ENCODE measurements at places on chromosomes 12 and 14.

- no peak for DNase-seq
Measured at GRCh38 chr12:5522432-5523335, 90.8 kb downstream of the NTF3 start.

GRCh38 chr12:51692016-51692415, 101.0 kb downstream of the SCN8A start:
- DNase-seq = peak; percentile 9

GRCh38 chr12:13887779-13888388, 93.5 kb downstream of the GRIN2B start:
- no peak for DNase-seq

- DNase-seq = no peak
Measured at GRCh38 chr12:58750484-58750883, 169.8 kb downstream of the LRIG3 start.

- no peak for DNase-seq
Measured at GRCh38 chr12:79012636-79013035, 148.1 kb downstream of the SYT1 start.

DNA sequence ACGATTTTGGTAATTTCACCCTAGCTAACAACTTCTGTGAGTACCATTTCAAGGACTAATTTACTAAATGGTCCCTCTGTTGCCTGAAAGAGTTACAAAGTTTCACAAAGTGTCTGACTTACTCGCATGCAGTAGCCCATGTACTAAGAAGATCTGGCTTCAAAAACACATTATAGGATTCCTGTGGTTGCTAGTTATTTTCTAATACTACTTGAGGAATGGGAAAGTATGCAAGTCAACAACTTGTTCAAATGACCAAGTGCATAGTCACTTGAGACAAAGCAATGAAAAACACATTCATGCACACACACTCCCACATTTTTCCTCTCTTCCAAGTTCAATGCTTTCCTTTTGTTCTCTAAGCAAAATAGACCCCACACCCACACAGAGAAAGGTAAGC, 219.7 kb upstream of the TMPO start:
- no peak for DNase-seq

- no peak for DNase-seq
Measured at GRCh38 chr14:33056213-33056612, 117.5 kb downstream of the NPAS3 start.

DNA sequence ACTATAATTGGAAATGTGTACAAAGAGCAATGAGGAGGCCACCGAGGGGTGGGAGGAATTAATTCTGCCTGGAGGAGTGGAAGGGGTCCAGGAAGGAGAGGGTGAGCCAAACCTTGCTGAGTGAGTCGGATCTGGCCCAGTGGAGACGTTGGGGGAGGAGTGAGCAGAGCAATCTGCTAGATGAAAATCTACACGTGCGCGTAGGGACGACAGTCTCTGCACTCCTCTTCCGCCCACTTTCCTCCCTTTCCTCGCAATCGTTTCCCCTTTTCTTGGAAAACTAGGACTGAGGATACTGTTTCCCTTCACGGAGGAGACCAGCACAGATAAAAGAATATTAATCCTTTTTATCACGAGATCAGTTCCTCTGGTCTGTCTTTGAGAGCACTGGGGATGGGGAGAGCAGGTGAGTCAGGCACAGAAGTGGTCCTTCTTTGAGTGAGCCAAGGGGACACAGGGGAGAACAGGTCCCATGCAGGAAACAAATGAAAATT, 2.9 kb upstream of the NAB2 start:
- no peak for DNase-seq

GRCh38 chr12:54602661-54603060, 14.2 kb upstream of the PPP1R1A start:
- no peak for DNase-seq

DNA sequence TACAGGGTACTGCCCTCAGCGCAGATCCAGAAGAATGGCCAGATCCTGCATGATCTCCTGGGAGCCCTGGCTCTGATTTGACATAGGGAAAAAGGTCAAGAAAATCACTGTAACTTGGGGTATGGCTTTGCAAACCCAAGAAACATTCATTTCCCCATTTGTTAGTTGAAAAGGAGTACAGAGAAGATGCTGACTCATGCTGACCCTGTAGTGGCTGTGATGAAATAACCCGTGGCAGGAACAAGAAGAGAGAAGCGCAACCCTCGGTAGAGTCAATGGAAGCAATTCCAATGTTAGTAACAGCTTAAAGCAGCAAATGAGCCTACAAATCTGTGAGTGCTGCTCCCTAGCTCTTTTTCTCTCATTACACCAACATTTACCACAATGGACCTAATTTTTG, 281.6 kb upstream of the NPAS3 start:
- DNase-seq = peak; percentile 33

GRCh38 chr14:98364961-98365360, 907.0 kb downstream of the BCL11B start:
- DNase-seq = no peak

DNA sequence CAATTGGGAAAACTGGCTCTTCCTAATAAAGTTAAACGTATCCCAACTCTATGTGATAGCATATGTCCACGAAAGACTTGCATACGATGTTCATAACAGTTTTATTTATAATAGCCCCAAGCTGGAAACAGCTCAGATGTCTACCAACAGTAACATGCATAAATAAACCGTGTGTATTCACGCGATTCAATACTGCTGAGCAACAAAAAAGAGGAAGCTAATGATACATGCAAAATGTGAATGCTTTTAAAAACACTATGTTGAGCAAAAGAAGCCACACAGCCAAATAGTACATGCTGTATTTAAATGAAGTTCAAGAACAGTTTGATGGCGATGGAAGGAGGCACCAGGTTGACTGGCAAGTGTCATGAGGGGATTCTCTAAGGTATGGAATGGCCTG, 55.7 kb downstream of the TRIM9 start:
- DNase-seq = no peak

GRCh38 chr14:60621386-60621785, 27.9 kb downstream of the SIX1 start:
- DNase-seq = no peak

DNA sequence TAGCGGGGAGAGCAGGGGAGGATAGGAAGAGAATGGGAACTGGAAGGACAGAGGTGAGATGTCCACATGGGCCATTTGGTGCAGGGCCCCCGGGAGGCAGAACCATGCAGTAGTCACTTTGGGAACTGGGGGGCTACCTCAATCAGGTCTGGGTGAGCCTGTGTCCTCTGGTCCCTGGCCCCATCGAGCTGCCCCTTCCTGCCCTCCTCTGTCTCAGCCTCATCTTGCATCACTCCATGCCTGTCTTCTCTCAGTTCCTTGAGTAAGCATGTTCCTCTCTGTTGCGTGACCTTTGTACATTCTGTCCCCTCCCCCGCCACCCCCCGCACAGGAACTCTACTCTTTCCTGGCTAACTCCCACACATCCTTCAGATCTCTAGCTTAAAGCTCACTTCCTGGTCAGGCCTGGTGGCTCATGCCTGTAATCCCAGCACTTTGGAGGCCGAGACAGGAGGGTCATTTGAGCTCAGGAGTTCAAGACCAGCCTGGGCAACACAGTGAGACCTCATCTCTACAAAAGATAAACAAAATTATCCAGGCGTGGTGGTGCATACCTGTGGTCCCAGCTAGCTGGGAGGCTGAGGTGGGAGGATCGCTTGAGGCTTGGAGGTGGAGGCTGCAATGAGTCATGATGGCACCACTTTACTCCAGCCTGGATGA, 23.2 kb downstream of the FOS start:
- DNase-seq = no peak

DNA sequence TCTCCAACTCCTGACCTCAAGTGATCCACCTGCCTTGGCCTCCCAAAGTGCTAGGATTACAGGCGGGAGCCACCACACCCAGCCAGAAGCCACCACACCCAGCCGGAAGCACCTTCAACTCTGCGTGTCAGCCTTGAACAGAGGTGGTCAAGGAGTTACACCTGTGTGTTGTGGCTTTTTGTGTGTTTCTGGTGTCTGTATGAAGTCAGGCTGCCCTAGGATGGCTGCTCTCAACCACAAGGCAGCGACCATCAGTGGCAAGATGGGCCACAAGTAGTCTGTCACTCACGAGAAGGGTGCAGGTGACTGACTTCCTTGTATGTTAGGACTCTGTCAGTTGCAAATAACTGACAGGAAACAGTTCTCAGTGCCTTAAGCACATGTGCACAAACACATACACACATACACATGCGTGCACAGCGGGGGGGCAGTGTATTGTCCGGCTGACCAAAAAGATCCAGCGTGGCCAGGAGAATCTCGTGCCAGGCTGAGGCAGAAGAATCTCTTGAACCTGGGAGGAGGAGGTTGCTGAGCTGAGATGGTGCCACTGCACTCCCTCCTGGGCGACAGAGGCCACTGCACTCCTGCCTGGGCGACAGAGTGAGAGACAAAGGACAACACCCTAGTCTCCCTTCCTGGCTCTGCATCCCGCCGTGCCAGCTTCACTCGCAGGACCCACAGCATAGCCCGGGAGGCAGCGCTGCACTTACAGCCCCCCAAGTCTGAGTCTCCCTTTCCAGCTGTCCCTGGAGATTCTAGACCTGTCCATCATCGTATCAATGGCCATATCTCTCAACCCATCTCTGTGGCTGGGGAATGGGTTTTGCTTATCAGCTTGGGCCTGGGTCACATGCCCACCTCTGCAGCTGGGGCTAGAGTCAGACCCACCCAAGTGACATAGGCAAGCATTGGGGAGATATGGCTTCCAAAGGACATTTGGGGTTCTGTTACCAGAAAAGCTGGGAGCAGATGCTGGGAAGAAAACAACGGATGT, 13.7 kb downstream of the P2RX4 start:
- DNase-seq = peak; percentile 31

GRCh38 chr14:94047581-94047980, 21.4 kb downstream of the OTUB2 start:
- DNase-seq = no peak

- DNase-seq = no peak
Measured at GRCh38 chr12:108612788-108613282, 15.0 kb upstream of the TMEM119 start.

GRCh38 chr12:101727098-101727497, 12.2 kb downstream of the SYCP3 start:
- DNase-seq = no peak

GRCh38 chr14:105303949-105304348, 3.1 kb upstream of the BRF1 start:
- DNase-seq = no peak

DNA sequence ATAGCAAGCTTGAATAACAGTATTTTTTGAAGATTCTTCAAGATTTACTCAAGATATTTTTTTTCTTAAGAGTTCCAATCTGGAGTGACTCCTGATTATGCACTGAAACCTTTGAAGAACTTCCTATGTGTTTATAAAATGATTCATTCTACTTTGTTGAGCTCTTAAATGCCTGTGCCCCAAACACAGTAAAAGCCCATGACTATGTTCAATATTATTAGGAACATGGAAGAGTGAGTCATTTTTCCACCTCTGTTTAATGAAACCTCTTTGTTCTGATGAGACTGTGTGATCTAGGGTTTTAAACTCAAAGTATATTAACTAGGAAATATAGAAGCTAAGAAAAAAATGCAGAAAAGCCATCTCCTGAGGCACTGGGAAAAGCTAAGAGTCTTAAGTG, 415.0 kb upstream of the FBXO33 start:
- no peak for DNase-seq

- no peak for DNase-seq
Measured at GRCh38 chr12:7731486-7731885, 15.7 kb downstream of the CLEC4C start.

DNA sequence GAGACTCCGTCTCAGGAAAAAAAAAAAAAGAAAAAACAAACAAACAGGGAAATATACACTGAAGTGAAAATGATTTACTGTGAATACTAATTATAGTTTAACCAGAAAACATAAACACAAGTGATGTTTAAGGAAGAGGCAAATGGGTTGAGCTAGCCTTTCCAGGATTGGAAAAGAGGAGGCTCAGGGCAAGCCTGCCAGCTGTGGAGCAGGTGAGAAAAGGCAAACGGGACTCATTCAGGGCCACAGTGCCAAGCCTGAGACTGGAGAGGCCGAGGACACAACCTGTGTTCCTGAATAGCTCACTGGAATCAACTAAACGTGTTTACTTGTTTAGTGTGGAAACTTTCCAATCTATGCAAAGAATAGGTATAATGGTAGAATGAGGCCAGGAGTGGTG, 35.7 kb upstream of the MAPKAPK5 start:
- no peak for DNase-seq

DNA sequence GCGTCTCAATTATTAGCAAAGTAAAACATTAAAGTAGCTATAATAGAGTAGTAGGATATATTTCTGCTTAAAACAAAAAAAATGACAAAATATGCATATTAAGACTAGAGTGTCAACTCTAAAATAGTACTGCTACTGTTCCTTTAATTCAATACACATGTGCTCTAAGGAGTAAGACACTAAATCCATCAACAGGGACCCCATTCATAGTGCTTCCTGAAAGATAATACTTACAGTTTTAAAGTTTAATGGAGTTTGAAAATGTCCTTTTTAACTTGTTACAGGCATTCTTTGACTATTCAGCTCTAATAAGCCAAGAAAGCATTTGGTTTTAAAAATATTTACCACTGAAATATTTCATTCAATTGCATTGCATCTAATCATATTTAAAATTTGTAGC, 145.2 kb downstream of the ADAMTS20 start:
- DNase-seq = no peak

DNA sequence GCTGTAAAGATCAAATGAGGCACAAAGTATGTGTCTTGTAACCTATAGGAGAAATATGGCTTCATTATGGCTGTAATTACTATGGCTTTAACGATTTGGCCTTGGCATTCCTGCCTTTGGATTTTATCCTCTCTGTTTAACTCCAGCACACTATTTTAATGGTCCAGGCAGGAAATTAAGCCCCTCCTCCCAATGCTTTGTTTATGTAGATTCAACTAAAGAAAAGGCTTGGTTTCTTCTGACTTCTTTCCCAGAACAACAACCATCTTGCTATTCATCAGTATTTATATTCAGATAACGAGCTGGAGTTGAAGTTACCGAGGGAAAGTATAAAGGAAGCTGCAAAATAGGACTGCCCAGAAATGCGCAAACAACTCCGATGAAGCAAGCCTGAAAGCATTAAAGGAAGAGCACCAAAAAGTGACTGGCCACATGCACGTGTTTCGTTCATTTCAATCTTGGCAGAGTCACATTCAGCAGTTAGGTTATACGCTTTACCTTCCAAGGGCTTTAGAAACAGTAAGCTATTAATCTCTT, 104.6 kb downstream of the NELL2 start:
- DNase-seq = no peak

- no peak for DNase-seq
Measured at GRCh38 chr12:127690161-127690560, 576.8 kb upstream of the TMEM132C start.

- no peak for DNase-seq
Measured at GRCh38 chr12:118337194-118337838, 35.4 kb downstream of the TAOK3 start.

GRCh38 chr12:51450806-51451205, 26.2 kb downstream of the SLC4A8 start:
- no peak for DNase-seq

- no peak for DNase-seq
Measured at GRCh38 chr12:64915242-64915641, 90.8 kb downstream of the TBC1D30 start.

Data from RPMI8226 (cell line).